ENCODE measurements at places on chromosomes 3 and 15. TPM values are rescaled to one million over a fixed set of nuclear protein-coding genes. Genes with fewer than 3 reads are reported as not detected.

DNA sequence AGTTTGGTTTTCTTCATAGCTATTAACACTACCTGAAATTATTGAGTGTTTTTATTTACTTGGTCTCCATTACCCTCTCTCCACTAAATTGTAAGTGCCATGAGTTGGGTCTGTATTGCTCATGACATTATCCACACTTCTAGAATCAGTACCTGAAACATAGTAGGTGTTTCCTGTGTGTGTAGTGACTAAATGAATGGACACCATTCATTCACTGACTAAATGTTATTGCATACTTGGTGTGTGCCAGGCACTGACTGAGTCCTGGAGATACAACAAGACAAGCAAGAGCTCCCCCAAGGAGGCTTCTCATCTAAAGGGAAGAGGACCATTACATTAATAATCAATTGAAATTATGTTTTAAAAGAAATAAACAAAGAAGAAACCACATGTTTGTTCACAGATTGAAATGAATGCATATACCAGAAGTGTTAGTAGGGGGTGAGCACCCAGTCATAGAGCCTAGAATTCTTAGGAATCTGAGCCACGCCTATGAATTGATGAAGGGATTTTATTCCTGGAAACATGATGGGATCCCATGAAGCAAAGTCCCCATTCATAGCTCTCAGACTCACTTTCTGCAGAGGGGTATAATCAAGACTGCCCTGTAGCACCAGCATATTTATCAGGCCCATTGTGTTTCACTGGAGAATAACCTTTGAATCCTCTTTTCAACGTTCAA is 31.7 kb upstream of the ATOSA start:
- H3K27ac ChIP-seq, result no peak overlapping the region
- H3K4me1 ChIP-seq, result peaks cover 3% of the 10 kb centered on the region
- peaks cover 22% of the 10 kb centered on the region for H3K27me3 ChIP-seq
- H3K36me3 ChIP-seq, result no peaks in the 10 kb centered on the region
- no peak for DNase-seq

Gene MITF
- 0.52 TPM for total RNA-seq

DNA sequence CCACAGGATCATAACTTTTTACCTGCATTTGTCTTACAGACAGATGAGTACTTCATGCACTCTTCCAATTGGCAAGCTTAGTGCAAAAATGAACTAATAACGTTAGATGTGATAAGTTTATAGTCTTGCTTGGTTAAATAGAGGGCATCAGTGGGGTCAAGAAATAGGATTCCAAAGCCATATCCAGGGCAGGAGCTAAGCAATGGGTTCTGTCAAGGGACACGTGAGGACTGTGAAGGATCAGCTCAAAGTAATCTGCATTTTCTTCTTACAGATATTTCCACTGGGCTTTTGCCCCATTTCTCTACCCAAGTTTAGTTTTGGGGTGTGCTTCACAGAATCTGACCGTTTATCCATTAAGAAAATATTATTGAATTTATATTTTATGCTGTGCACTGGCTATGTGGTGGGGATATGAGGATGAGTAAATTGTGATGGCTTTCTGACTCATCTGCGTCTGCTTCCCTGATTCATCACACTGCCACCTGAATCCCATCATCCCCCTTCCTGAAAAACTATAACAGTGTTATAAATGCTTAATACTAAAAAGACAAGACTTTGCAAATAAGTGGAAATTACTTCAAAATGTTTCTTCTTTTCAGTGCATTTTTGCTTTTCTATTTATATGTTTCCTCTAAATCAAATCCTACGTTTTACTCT is 17.5 kb downstream of the PPP2R3A start:
- no peak overlapping the region for H3K4me3 ChIP-seq
- H3K27ac ChIP-seq, result no peak overlapping the region
- H3K27me3 ChIP-seq, result peaks cover 2% of the 10 kb centered on the region
- no peak for DNase-seq
- no peaks in the 10 kb centered on the region for H3K4me1 ChIP-seq

Gene FANCD2OS
- not detected for total RNA-seq

Gene ANKRD34C
- not detected for total RNA-seq

GRCh38 chr3:72678867-72679266 is 169.4 kb downstream of the SHQ1 start:
- H3K36me3 ChIP-seq, result no peaks in the 10 kb centered on the region
- H3K27ac ChIP-seq, result no peak overlapping the region
- DNase-seq, result no peak
- H3K27me3 ChIP-seq, result no peaks in the 10 kb centered on the region
- peaks cover 17% of the 10 kb centered on the region for H3K4me1 ChIP-seq

Gene MRPL46
- total RNA-seq, result 49.1 TPM

- no peak overlapping the region for H3K27ac ChIP-seq
- no peak for DNase-seq
- no peaks in the 10 kb centered on the region for H3K27me3 ChIP-seq
- H3K4me1 ChIP-seq, result peaks cover 72% of the 10 kb centered on the region
These were observed 29.3 kb downstream of the RFTN1 start for GRCh38 chr3:16484216-16484615.

Gene SLC2A2
- not detected for total RNA-seq

DNA sequence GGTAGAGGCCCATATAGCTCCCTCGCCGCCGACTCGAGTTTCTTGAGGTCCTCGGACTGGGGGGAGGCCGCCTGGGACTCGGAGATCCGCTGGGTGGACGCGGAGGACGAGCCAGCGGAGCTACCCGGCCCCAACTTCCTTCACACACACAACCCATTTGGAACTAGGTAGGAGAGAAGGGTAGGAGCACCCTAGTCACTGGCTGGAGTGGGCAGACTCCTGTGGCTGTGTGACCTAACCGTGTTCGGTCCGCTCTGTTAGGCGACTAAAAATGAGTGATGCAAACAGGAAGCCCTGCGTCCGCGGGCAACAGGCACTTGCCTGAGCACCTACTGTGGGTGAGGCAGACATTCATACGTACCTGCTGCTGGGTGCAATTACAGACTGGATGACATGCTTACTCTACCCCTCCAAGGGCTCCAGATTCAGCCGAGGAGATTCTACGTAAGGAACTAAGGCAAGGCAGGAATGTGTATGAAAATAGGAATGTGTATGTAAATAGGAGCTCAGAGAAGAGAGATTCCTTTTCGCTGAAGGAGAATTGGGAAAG is 4.6 kb upstream of the SIN3A start:
- no peaks in the 10 kb centered on the region for H3K27me3 ChIP-seq
- H3K27ac ChIP-seq, result peak overlapping the region; percentile 95
- DNase-seq, result peak; percentile 89
- H3K36me3 ChIP-seq, result peaks cover 2% of the 10 kb centered on the region
- peaks cover 20% of the 10 kb centered on the region for H3K4me1 ChIP-seq
- H3K4me3 ChIP-seq, result peak overlapping the region; percentile 96

- H3K4me1 ChIP-seq, result no peaks in the 10 kb centered on the region
- DNase-seq, result no peak
- H3K27ac ChIP-seq, result no peak overlapping the region
These were observed 14.9 kb downstream of the UBE2E2 start for GRCh38 chr3:23217872-23218554.

GRCh38 chr3:71030748-71031147 is 552.8 kb downstream of the FOXP1 start:
- H3K27ac ChIP-seq, result peak overlapping the region; percentile 45
- DNase-seq, result no peak
- H3K4me1 ChIP-seq, result peaks cover 40% of the 10 kb centered on the region
- no peak overlapping the region for H3K4me3 ChIP-seq
- peaks cover 67% of the 10 kb centered on the region for H3K36me3 ChIP-seq

- H3K4me3 ChIP-seq, result no peak overlapping the region
- no peak for DNase-seq
- H3K27me3 ChIP-seq, result peaks cover 10% of the 10 kb centered on the region
- no peaks in the 10 kb centered on the region for H3K36me3 ChIP-seq
- H3K27ac ChIP-seq, result no peak overlapping the region
These were observed 70.6 kb downstream of the TM4SF4 start for GRCh38 chr3:149545049-149545448.

DNA sequence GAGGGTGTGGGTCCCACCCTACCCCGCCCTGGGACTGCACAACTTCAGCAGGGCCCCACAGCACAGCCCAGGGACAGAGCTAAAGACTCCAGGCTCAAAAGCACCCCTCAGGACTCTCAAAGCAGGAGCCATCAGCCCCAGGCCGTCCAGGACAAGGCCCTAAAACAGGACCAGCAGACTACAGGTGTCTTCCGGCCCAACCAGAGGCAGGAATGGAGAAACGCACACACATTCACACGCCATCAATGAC is 26.1 kb downstream of the ATRIP start:
- H3K4me3 ChIP-seq, result peak overlapping the region; percentile 85
- H3K4me1 ChIP-seq, result peaks cover 47% of the 10 kb centered on the region
- H3K27me3 ChIP-seq, result no peaks in the 10 kb centered on the region
- peaks cover 34% of the 10 kb centered on the region for H3K36me3 ChIP-seq
- DNase-seq, result no peak

DNA sequence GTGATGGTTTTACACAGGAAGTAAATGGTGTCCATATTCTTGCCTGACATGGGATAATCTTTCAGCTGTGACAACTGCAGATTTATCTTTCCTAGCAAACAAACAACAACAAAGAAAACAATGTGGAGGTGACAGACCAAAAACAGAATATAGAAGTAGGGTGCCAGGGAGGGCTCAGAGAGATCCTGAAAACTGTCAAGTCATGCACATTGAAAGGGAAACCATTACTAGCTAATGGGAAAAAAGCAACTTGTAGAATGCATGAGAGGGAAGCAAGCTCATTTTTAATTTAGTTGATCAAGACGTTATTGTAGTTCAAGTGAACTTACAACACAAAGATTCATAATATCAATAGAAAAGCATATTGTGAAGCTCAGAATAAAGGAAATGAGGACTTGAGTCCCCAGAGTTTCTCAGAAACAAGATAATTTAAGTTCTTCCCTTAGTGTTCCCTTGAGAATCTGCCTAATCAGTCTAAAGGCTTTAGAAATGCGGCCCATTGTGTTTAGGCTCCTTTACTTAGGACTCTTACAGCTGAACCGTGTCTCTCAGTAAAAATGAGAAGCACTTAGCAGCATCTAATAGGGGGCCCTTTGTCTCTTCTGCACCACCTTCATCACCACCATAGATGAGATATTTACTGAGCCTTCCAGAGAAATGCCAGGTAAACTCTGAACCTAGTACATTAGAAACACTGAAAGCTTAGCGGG is 115.6 kb upstream of the CADPS start:
- DNase-seq, result no peak
- H3K27me3 ChIP-seq, result no peaks in the 10 kb centered on the region
- no peaks in the 10 kb centered on the region for H3K4me1 ChIP-seq
- H3K36me3 ChIP-seq, result no peaks in the 10 kb centered on the region
- H3K4me3 ChIP-seq, result no peak overlapping the region

DNA sequence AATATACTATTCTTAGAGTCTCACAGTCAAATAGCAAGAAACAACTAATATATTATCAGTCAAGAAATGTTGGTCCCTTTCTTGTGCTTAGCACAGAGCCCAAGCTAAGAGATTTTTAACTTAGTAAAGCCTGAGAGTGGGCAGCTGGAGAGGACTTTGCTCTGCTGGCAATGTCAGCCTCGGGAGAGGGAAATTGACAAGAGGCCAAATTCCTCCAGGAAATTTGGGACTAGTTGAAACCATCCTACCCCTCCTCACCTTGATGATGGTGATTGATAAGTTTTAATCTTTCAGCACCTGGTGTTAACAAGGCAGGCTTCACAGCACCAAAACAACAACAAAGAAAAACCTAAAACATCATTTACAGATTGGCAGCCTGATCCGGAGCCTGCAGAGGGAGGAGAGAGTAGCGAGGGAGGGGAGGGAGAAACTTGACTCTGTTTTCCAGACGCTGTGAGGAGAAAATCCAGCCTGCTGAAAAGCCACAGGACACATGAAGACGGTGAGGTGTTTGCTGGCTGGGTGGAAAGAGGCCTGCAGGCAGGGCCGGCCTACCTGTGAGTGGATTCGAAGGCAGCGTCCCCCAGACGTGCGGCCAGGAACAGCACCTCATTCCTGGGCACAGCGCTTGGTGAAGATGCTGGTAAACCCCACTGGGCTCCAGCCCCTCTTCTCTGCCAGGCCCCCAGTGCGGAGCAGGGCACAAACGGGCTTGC is 150.9 kb downstream of the LRRC28 start:
- H3K36me3 ChIP-seq, result no peaks in the 10 kb centered on the region
- no peak overlapping the region for H3K4me3 ChIP-seq
- H3K27ac ChIP-seq, result no peak overlapping the region
- no peaks in the 10 kb centered on the region for H3K27me3 ChIP-seq

GRCh38 chr15:101088788-101089578 is 162.9 kb downstream of the CHSY1 start:
- no peaks in the 10 kb centered on the region for H3K36me3 ChIP-seq
- no peak overlapping the region for H3K4me3 ChIP-seq
- no peak overlapping the region for H3K27ac ChIP-seq

Gene FBXO40
- not detected for total RNA-seq
